ENCODE measurements at places on chromosomes 11 and 22. TPM values are rescaled to one million over a fixed set of nuclear protein-coding genes. Genes with fewer than 3 reads are reported as not detected.
A peak's percentile ranks its signal among the peaks of the same experiment; 100 is the strongest.

DNA sequence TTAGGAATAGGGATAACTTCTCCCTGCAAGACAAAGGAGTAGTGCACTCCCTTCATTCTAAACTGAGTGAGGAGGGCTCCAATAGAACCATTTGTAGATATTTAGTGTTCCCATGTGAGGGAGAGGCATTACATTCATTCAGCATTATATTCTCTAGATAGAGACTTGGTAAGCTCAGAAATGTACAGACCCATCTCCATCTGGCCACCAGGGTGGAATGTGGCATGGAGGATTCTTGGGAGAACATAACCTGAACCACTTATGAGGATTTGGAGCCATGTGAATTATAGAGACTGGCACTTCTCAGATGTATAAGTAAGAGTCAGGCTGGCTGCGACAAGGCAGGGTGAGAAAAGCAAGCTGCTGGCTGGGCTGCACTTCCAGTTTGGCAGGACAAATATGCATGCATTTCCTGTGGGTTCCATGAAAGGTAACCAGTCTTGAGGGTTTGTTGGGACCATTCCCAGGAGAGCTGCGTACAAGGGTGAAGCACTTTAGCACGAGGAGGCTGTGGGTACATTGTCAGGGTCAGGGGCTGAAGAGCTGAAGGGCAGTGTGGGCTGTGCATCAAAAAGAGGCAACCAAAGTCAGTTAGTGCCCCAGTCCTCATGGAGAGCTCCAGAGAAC, 9.2 kb downstream of the RRP8 start:
- H3K4me1 ChIP-seq, result peaks cover 9% of the 10 kb centered on the region
- H3K27ac ChIP-seq, result no peak overlapping the region
- no peak overlapping the region for H3K4me3 ChIP-seq

DNA sequence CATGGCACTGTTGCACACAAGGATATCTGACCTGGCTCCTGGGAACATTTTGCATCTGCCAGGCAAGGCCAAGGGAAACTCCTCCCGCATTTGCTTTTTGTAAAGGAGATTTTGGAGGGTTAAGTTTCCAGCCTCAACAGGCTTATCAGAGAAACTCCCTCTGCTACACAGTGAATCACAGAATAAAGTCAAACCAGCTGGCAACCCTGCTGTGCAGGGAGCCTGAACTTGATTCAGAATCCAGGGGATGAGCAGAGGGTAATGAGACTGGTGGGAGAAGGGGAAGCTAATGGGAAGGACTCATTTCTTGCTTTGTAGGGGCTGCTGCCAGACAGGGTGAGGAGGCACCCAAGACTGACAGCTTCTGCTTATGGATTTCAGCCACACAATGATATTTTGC, 185.3 kb upstream of the ISX start:
- no peak overlapping the region for H3K4me3 ChIP-seq
- H3K36me3 ChIP-seq, result no peaks in the 10 kb centered on the region
- no peaks in the 10 kb centered on the region for H3K27me3 ChIP-seq
- no peak overlapping the region for H3K27ac ChIP-seq

OR5B17 gene
- not detected for total RNA-seq

GRCh38 chr22:16608931-16609330, 16.3 kb upstream of the CCT8L2 start:
- H3K27ac ChIP-seq, result no peak overlapping the region
- DNase-seq, result no peak
- no peaks in the 10 kb centered on the region for H3K4me1 ChIP-seq
- H3K27me3 ChIP-seq, result no peaks in the 10 kb centered on the region

DNA sequence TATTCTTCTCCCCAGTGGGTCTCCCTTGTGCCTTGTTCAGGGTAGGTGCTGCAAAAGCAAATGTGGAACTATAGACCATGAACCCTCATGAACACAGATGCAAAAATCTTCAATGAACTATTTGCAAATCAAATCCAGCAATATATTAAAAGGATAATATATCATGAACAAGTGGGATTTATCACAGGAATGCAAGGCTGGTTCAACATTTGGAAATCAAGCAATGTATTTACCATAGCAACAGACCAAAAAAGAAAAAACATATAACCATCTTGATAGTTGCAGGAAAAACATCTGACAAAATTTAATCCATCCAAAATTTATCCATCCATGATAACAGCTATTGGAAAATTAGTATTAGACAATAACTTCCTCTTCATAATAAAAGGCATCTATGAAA, 11.4 kb upstream of the OSBPL5 start:
- H3K4me3 ChIP-seq, result no peak overlapping the region
- DNase-seq, result no peak
- H3K27ac ChIP-seq, result no peak overlapping the region
- H3K4me1 ChIP-seq, result no peaks in the 10 kb centered on the region
- no peaks in the 10 kb centered on the region for H3K36me3 ChIP-seq

- H3K27ac ChIP-seq, result no peak overlapping the region
- H3K4me1 ChIP-seq, result no peaks in the 10 kb centered on the region
- no peak for DNase-seq
- no peaks in the 10 kb centered on the region for H3K36me3 ChIP-seq
Measured at GRCh38 chr11:130945896-130946295, 29.6 kb upstream of the SNX19 start.

GRCh38 chr22:37082251-37082873, 27.2 kb downstream of the TMPRSS6 start:
- no peak overlapping the region for H3K27ac ChIP-seq
- H3K27me3 ChIP-seq, result peaks cover 8% of the 10 kb centered on the region
- H3K36me3 ChIP-seq, result no peaks in the 10 kb centered on the region
- DNase-seq, result no peak
- no peaks in the 10 kb centered on the region for H3K4me1 ChIP-seq
- no peak overlapping the region for H3K4me3 ChIP-seq

DNA sequence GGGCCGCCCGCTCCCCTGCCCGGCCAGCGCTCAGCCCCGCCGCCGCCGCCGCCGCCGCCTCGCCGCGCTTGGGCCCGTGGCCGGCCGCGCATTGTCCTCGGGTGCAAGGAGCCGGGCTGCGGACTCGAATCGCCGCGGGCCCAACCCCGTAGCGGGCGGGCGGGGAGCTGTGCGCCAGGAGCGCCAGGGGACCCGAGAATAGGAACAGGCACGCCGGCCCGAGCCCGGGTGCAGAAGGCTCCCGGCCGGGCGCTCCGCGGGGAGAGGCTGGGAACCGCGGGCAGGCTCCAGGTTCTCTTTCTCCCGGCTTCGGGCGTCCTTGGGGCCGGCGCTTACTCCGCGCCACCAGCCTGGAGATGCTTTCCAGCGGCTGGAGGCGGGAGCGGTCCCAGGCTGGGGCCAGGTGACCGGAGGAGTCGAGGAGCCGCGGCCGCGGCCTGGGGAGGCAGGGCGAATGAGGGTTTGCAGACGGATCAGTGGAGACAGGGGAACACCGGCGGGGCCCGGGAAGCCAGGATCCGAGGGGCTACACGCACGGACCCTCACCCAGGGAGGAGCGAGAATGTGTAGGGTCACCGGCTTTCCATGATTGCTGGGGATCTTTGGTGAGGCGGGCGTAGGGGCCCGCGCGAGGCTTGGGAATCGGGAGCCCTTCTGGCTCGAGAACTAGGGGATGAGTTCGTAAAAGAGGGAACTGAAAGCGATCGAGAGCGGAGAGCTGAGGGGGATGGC, 726 bp downstream of the PKNOX2 start:
- H3K27me3 ChIP-seq, result peaks cover 14% of the 10 kb centered on the region
- no peak overlapping the region for H3K27ac ChIP-seq
- no peaks in the 10 kb centered on the region for H3K36me3 ChIP-seq
- H3K4me1 ChIP-seq, result peaks cover 50% of the 10 kb centered on the region
- peak; percentile 65 for DNase-seq
- H3K4me3 ChIP-seq, result peak overlapping the region; percentile 88

All from neural progenitor cell (in vitro differentiated cells).